GM23338 (cell line): ENCODE measurements at places on chromosomes 5 and 9. TPM values are rescaled to one million over a fixed set of nuclear protein-coding genes. Genes with fewer than 3 reads are reported as not detected.
A peak's percentile ranks its signal among the peaks of the same experiment; 100 is the strongest.

C9orf85 gene
- 10.3 and 18.5 TPM in 2 replicates for total RNA-seq

- DNase-seq = no peak
Observed at GRCh38 chr5:160455600-160455999, 33.9 kb downstream of the PTTG1 start.

- DNase-seq = no peak
Observed at GRCh38 chr9:37593883-37594448, 1.6 kb upstream of the TOMM5 start.

HK3 gene
- total RNA-seq = not detected in 2 replicates

GRCh38 chr5:115685490-115685889 is 59.7 kb upstream of the TMED7 start:
- peak; percentile 56 for DNase-seq

PRDM12 gene
- total RNA-seq = 0.78 TPM in 1 of 2 replicates, not detected in the other

GRCh38 chr5:180334751-180335613 is 18.2 kb downstream of the GFPT2 start:
- DNase-seq = no peak

PKD2L2 gene
- total RNA-seq = not detected in 2 replicates

DNA sequence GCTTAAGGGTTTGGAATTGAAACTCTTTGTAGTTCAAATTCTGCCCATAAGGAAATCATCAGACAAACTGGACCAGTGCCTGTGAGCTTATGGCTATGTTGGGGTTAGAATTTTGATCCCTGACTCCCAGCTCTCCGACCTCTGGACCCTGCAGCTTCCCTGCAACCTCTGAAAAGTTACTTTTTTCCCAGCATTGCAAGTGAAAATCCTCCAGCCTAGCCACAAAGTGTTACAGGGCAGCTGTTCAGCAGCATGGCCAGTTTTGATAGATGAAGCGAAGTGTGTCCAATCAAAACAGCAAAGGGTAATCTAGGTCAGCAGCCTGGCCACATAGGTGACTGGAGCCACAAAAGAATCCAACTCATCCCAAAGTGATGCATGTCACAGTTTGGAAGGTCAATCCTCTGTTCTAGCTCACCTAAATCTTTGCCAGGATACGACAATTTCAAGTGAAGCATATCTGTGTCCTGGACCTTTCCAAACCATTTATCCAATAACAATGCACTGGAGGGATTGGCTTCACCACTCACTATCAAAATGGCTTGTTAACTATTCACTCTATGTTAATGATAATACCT is 4.7 kb upstream of the CPEB4 start:
- no peak for DNase-seq
